ENCODE measurements at places on chromosomes 5 and 9. TPM values are rescaled to one million over a fixed set of nuclear protein-coding genes. Genes with fewer than 3 reads are reported as not detected.

RNF180 gene
- 7.8 TPM for total RNA-seq

DNA sequence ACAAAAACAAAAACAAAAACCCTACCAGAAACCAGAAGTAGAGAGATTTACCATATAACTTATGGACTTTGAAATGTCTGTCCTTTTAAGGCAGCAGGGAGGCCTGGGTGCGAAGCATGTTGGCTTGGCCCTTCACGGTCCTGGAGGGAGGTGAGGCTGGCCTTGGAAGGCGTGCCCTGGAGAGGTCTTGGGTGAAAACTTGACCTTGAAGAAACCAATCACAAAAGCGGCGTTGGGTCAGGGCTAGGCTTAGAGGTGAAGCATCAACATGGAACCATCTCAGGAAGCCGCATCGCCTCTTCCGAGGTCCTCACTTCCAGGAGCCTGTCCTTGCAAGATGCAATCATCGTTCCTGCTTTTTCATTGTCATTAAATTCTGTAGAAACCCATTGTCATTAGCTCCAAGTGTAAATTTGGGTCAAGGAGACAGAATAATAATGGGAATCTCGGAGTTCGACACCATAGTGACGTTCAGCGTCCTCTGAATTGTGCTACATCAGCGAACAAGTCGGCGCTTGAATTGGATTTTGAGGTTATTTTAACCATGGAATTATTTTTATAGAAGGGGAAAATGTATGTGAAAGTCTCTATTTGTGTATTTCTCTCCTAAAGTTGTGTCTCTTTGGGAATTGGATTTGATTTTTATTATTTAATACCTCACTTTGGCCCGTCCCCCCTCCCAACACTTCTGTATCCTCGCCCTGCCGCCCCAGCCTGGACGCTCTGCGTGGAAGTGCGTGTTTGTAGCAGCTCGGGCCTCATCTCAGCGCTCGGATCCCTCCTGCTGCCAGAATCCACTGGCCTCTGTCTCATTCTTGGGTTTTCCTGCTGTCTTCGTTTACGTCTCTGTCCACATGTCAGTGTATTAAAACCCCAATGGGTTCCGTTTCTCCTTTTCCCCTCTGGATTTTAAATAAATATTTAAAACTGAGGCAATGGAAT is 11.1 kb upstream of the ORM1 start:
- H3K27me3 ChIP-seq: no peaks in the 10 kb centered on the region
- DNase-seq: no peak
- H3K4me1 ChIP-seq: no peaks in the 10 kb centered on the region
- H3K27ac ChIP-seq: no peak overlapping the region
- no peaks in the 10 kb centered on the region for H3K36me3 ChIP-seq

SOHLH1 gene
- not detected for total RNA-seq

CTNND2 gene
- total RNA-seq: 1.0 TPM

GRCh38 chr9:132712753-132713152 is 42.5 kb downstream of the GTF3C4 start:
- H3K36me3 ChIP-seq: no peaks in the 10 kb centered on the region
- H3K4me1 ChIP-seq: no peaks in the 10 kb centered on the region
- no peak overlapping the region for H3K4me3 ChIP-seq
- H3K27me3 ChIP-seq: no peaks in the 10 kb centered on the region
- no peak overlapping the region for H3K27ac ChIP-seq
- no peak for DNase-seq

FSD1L gene
- 5.1 TPM for total RNA-seq

- H3K36me3 ChIP-seq: no peaks in the 10 kb centered on the region
Measured at GRCh38 chr5:178507151-178507932, 82.9 kb downstream of the COL23A1 start.

MYOZ3 gene
- total RNA-seq: 1.7 TPM

DNA sequence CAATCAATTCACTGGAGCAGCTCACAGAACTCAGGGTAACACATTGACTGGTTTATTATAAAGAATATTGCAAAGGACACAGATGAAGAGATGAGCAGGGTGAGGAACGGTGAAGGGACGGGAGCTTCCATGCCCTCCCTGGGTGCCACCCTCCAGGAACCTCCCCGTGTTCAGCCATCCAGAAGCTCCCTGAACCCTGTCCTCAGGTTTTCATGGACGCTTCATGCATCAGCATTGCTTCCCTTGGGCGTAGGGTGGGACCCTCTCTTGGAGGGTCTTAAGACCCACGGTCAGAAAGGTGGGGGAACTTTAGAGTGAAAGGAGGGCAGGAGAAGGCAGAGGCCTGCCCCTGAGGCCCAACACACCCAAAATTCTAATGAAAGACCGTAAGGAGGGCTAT is 12.8 kb downstream of the LAMC3 start:
- H3K4me1 ChIP-seq: no peaks in the 10 kb centered on the region
- H3K27me3 ChIP-seq: no peaks in the 10 kb centered on the region
- no peak overlapping the region for H3K4me3 ChIP-seq
- no peaks in the 10 kb centered on the region for H3K36me3 ChIP-seq

DNA sequence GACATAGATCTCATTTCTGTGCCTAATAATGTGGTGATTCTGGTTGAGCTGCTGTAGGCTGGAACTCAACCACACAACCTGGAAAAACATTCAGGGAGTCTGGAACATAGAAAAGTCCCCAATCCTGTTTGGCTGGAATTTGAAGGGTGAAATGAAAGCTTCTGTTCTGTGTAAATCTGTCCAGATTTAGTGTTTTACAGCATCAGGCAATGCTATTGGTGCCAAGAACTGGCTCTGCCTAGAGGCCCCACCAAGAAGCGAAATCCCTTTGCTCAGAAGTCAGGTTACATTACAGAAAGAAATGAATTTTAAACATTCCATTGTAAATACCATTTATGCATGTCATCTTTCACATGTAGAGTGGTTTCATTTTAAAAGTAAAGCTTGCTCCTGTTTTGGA is 56.3 kb downstream of the TMEM174 start:
- no peaks in the 10 kb centered on the region for H3K27me3 ChIP-seq
- no peaks in the 10 kb centered on the region for H3K36me3 ChIP-seq
- no peak for DNase-seq
- H3K4me3 ChIP-seq: no peak overlapping the region

- no peak for DNase-seq
- H3K27me3 ChIP-seq: no peaks in the 10 kb centered on the region
- no peaks in the 10 kb centered on the region for H3K4me1 ChIP-seq
- H3K36me3 ChIP-seq: no peaks in the 10 kb centered on the region
Measured at GRCh38 chr9:88085476-88085875, 52.8 kb downstream of the SPATA31C2 start.

FOXI1 gene
- total RNA-seq: 0.44 TPM

BSPRY gene
- total RNA-seq: 0.13 TPM

DNA sequence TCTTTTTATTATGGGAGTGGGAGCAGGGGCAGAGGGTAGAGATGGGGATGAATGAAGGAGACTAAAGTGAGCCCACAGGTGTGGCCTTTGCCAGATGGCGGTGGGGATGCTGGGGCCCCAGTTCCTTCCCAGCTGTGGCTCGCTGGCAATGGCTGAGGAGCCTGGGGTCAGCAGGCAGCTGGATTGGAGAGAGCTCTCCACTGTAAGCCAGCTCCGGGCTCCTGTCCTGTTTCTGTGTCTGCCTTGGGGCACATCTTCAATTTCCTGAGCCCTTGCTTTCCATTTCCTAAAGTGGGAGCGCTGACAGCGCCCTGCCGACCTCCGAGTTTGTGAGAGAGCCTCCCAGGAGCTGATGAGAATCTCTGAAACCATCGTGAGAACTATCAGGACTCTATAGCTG is 75.6 kb upstream of the SPRY4 start:
- no peaks in the 10 kb centered on the region for H3K4me1 ChIP-seq
- no peak overlapping the region for H3K27ac ChIP-seq
- no peaks in the 10 kb centered on the region for H3K27me3 ChIP-seq
- H3K4me3 ChIP-seq: no peak overlapping the region
- no peak for DNase-seq

MLANA gene
- total RNA-seq: not detected

DNA sequence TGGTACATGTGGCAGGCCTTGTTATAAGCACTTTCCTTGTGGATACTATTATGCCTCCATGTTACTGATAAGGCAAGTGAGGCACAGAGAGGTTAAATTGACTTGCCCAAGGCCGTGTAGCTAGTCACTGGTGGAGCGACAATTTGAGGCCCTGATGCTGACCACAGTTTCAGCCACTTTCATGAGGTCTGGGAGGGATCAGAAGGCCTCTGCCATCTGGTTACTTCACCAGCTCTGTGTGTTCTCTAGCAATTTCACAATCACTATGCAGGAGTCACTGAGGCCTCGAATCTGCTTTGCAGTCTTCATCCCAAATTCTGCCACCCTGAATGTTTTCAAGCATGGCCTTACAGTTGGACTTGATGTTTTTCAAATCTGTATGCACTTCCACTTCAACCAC is 9.1 kb downstream of the LRRC70 start:
- no peaks in the 10 kb centered on the region for H3K36me3 ChIP-seq
- H3K4me3 ChIP-seq: no peak overlapping the region
- no peak for DNase-seq
- no peaks in the 10 kb centered on the region for H3K27me3 ChIP-seq
- H3K27ac ChIP-seq: no peak overlapping the region

GRCh38 chr5:116810951-116811350 is 236.3 kb upstream of the SEMA6A start:
- no peak for DNase-seq
- no peaks in the 10 kb centered on the region for H3K4me1 ChIP-seq

- no peaks in the 10 kb centered on the region for H3K4me1 ChIP-seq
- no peaks in the 10 kb centered on the region for H3K27me3 ChIP-seq
- H3K36me3 ChIP-seq: no peaks in the 10 kb centered on the region
- H3K27ac ChIP-seq: no peak overlapping the region
Measured at GRCh38 chr5:54357408-54358058, 47.2 kb upstream of the ARL15 start.

FPGS gene
- total RNA-seq: 56.5 TPM

- DNase-seq: no peak
- H3K27ac ChIP-seq: no peak overlapping the region
- H3K4me3 ChIP-seq: no peak overlapping the region
- H3K4me1 ChIP-seq: peaks cover 14% of the 10 kb centered on the region
- no peaks in the 10 kb centered on the region for H3K27me3 ChIP-seq
- H3K36me3 ChIP-seq: no peaks in the 10 kb centered on the region
Measured at GRCh38 chr5:143187495-143187894, 216.0 kb downstream of the NR3C1 start.

HAVCR2 gene
- total RNA-seq: not detected

DNA sequence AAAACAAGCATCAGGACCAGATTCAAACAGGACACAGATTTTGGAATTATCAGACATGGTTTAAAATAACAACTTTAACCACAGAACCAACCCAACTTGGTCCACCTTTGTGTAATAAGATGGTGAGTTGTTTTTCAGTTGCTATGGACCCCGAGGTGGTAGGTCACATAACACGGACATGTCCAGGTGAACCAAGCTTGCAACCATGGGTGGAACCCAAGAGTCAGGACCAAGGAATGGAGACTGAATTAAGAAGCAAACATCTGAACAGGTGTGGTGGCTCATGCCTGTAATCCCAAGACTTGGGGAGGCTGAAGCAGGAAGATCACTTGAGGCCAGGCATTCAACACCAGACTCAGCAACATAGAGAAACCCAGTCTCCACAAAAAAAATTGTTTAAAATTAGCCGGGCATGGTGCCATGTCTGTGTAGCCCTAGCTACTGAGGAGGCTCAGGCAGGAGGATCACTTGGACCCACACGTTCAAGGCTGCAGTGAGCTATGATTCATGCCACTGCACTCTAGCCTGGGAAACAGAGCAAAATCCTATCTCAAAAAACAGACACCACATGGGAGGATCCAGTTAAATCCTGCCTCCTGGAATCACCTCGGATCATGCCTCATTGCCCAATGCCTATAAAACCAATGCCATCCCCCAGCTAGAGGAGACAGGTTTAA is 10.6 kb downstream of the PTBP3 start:
- H3K36me3 ChIP-seq: no peaks in the 10 kb centered on the region
- H3K4me1 ChIP-seq: peaks cover 6% of the 10 kb centered on the region
- H3K27me3 ChIP-seq: no peaks in the 10 kb centered on the region
- no peak overlapping the region for H3K4me3 ChIP-seq

GRCh38 chr5:10424124-10424731 is 17.5 kb upstream of the ROPN1L start:
- H3K36me3 ChIP-seq: peaks cover 42% of the 10 kb centered on the region
- H3K4me1 ChIP-seq: no peaks in the 10 kb centered on the region
- no peak overlapping the region for H3K27ac ChIP-seq

DMRT2 gene
- total RNA-seq: not detected

SPINK5 gene
- not detected for total RNA-seq

CCL27 gene
- total RNA-seq: 0.95 TPM

DNA sequence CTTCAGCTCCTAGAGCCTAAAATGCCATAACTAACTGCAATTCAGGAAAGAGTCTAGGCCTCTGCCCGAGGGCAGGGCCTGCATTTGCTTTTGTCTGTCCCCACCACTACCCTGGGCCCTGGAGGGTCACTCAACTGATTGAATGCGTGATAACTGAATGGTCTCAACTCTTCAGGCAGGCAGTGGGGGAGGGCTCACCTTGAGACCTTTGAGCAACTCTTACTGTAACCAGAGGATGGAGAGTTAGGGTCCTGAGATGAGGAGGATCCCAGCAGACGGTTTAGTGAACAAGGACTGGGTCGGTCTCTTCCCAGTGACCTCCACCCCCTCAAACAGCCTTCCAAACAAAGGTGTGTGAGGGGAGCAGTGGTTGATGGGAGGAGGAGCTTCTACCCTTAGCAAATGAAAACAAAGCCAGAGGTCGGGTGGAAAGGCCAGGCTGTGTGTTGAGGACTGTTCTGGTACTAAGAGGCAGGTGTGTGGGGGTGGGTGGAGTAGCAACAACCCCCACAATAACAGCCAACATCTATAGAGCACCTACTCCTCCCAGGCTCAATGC is 59.4 kb downstream of the CXXC5 start:
- no peaks in the 10 kb centered on the region for H3K36me3 ChIP-seq
- H3K27ac ChIP-seq: peak overlapping the region; percentile 37
- no peak overlapping the region for H3K4me3 ChIP-seq
- DNase-seq: no peak

GRCh38 chr5:107157809-107158208 is 512.9 kb downstream of the EFNA5 start:
- H3K27me3 ChIP-seq: no peaks in the 10 kb centered on the region
- H3K27ac ChIP-seq: no peak overlapping the region
- H3K4me3 ChIP-seq: no peak overlapping the region
- H3K4me1 ChIP-seq: no peaks in the 10 kb centered on the region

GRCh38 chr5:90994796-90995195 is 388.3 kb downstream of the ARRDC3 start:
- no peaks in the 10 kb centered on the region for H3K27me3 ChIP-seq
- DNase-seq: no peak
- no peak overlapping the region for H3K4me3 ChIP-seq
- H3K4me1 ChIP-seq: no peaks in the 10 kb centered on the region
- no peak overlapping the region for H3K27ac ChIP-seq

- no peaks in the 10 kb centered on the region for H3K4me1 ChIP-seq
- no peaks in the 10 kb centered on the region for H3K36me3 ChIP-seq
- no peak overlapping the region for H3K27ac ChIP-seq
- DNase-seq: no peak
- H3K4me3 ChIP-seq: no peak overlapping the region
- no peaks in the 10 kb centered on the region for H3K27me3 ChIP-seq
Measured at GRCh38 chr9:121958530-121958929, 134.6 kb downstream of the TTLL11 start.

ADAMTS6 gene
- 0.64 TPM for total RNA-seq

- H3K4me3 ChIP-seq: no peak overlapping the region
- H3K4me1 ChIP-seq: no peaks in the 10 kb centered on the region
- no peak overlapping the region for H3K27ac ChIP-seq
- DNase-seq: no peak
- no peaks in the 10 kb centered on the region for H3K27me3 ChIP-seq
Measured at GRCh38 chr5:7680260-7680659, 170.7 kb downstream of the CFAP90 start.

- peaks cover 5% of the 10 kb centered on the region for H3K4me1 ChIP-seq
- peaks cover 33% of the 10 kb centered on the region for H3K36me3 ChIP-seq
- no peak overlapping the region for H3K4me3 ChIP-seq
- H3K27me3 ChIP-seq: no peaks in the 10 kb centered on the region
- no peak for DNase-seq
Measured at GRCh38 chr5:148398698-148399121, 15.0 kb downstream of the FBXO38 start.

HTR1A gene
- not detected for total RNA-seq
